ENCODE measurements at places on chromosomes 5 and 9. TPM values are rescaled to one million over a fixed set of nuclear protein-coding genes. Genes with fewer than 3 reads are reported as not detected.

DNA sequence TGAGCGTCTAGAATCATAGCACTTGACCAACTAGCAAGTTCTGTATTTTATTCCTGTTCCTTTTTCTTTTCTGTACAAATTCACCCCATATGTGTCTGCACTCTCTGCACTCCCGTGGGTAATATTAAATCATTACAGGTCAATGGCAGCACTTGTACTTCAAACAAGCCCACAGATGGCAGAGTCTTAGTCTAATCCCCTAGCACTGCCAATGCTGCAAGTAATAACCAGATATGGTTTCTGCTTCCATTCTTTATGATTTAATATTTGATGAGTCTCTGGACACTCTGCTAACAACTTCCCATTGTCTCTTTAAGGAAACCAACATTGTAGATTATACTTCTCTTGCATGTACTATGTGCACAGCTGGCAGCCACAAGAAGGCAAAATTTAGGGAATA, 343.8 kb upstream of the CHD1 start:
- DNase-seq: no peak

- peak; percentile 3 for DNase-seq
Observed at GRCh38 chr9:117247266-117247665, 167.6 kb downstream of the ASTN2 start.

Gene LHX3
- total RNA-seq: not detected

DNA sequence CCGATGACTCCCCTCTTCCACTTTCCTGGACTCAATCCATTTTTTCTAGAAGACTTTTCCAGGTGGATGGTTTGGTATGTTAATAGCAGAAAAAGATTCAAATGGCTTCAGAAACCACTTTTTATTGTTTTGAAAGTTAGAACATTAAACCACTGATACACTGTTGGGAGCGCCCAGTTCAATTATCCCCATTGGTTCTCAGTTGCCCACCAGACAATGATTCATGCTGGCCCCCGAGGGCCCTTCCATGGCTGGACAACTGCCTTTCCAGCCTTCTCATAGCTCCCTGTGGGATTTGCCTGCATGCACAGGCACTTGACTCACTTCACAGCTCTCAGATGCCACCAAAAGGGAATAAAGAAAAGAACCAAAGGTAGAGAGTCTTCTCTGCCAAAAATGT, 21.3 kb upstream of the ANKRD34B start:
- no peak for DNase-seq

GRCh38 chr5:59001154-59001553, 418.3 kb downstream of the RAB3C start:
- no peak for DNase-seq

- no peak for DNase-seq
Observed at GRCh38 chr9:69036799-69037198, 1.2 kb downstream of the FXN start.

Gene WDR31
- 1.7 TPM for total RNA-seq

DNA sequence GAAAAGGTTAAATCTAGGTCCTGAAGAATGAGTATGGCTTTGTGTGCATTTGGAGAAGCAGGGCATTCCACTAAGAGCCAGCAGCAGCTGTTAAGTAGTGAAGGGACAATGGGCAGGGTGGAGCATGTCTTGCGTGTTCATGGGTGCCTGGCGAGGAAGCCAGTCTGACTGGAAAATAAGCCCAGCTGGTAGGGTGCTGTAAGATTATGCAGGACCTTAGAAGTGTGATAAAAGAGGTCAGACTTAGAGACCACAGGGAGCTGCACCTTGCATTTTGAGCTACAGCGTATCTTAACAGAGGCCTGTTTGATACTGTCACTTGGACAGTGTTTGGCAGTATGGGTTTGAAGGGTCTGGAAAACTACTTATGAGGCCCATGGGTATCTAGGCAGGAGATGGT, 131.7 kb upstream of the ELL2 start:
- no peak for DNase-seq

GRCh38 chr5:164578911-164579310, 1073.5 kb downstream of the MAT2B start:
- no peak for DNase-seq

DNA sequence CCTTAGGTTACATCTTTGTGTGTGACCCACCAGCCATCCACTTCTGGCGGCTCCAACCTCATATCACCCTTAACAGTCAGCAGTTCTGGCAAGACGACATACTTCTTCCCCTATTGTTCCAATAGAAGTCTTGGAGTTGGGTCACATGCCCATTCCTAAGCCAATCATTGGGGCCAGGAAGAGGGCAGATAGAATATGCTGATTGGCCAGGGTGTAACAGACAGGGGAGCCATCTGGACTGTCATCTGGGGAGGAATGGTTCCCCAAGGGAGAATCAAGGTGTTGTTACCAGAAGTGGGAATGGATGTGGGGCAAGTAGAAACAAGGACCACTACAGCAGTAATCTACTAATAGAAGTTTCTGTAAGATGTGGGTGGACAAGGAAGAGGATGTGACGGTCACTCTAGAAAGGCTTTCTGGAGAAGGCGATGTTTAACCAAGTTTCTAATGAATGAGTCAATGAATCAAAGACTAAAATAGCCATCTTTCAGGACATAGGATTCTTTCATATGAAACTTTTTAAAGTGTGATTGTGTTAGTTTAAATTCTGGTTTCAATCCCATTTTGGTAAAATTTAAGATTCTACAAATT, 200.4 kb downstream of the ARHGAP26 start:
- DNase-seq: no peak

- DNase-seq: no peak
Observed at GRCh38 chr9:101333490-101333889, 51.3 kb downstream of the BAAT start.

DNA sequence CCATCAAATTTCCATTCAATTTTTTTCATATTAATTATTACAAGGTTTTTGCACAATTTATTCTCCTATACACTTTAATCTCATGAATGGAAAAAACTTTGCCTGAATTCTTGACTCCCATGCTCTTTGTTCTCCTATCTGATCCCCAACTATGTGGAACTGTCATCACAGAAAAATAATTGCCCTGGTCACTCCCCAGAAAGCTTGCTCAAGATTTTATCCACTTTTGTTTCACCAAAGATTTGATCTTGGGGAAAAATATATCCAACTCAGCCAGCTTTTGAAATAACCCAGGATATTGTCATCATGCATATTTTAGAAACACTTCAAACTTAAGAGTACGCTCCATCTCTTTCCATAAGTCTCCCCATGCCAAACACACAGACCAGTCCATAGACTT, 77.7 kb upstream of the PPP2R2B start:
- DNase-seq: no peak

DNA sequence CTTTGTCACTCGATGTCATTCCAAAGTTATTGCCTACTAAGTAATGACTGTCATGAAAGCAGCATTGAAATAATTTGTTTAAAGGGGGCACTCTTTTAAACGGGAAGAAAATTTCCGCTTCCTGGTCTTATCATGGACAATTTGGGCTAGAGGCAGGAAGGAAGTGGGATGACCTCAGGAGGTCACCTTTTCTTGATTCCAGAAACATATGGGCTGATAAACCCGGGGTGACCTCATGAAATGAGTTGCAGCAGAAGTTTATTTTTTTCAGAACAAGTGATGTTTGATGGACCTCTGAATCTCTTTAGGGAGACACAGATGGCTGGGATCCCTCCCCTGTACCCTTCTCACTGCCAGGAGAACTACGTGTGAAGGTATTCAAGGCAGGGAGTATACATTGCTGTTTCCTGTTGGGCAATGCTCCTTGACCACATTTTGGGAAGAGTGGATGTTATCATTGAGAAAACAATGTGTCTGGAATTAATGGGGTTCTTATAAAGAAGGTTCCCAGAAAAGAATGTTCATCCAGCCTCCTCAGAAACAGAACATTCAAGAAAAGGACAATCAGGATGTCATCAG, 11.3 kb downstream of the TLR4 start:
- DNase-seq: no peak

Gene NIPSNAP3A
- 110 TPM for total RNA-seq

- no peak for DNase-seq
Observed at GRCh38 chr9:124809211-124809610, 32.3 kb downstream of the OLFML2A start.

Gene PCDHB4
- total RNA-seq: 4.7 TPM

GRCh38 chr5:169710675-169711074, 73.6 kb downstream of the DOCK2 start:
- no peak for DNase-seq

Gene IQGAP2
- total RNA-seq: 20.7 TPM

DNA sequence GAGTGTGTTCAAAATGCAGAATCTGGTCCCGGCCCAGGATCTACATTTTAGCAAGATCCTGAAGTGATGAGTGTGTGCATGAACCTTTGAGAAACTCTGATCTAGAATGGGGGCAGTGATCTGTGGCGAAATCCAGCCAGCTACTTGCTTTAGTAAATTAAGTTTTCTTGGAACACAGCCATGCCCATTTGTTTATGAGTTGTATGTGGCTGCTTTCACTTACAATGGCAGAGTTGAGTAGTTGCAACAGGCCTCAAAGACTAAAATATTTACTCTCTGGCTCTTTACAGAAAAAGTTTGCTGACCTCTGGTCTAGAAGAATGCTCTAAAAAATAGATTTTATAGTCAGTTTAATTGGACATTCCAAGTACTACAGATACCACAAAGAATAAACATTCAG, 588.3 kb downstream of the BNC2 start:
- no peak for DNase-seq

Gene TOPORS
- 49.9 TPM for total RNA-seq

GRCh38 chr9:104319685-104320084, 184.4 kb upstream of the OR13F1 start:
- no peak for DNase-seq

DNA sequence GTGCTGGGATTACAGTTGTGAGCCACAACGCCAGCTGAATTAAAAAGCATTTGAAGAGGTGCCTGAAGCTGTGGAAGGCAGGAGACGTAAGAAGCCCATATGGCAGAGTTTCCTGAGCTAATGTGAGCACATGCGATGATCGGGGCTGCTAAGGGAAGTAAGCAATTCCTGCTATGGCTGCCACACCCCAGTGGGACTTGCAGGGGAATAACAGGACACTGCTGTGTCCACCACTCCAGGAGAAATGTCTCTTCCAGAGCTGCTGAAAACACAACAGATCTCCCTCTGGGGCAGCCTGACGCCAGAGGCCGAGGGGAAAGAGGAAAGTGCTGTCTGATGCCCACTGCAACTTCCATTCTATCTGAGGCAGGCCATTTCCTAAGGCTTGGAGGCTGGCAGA, 46.2 kb upstream of the ANKRD55 start:
- no peak for DNase-seq

DNA sequence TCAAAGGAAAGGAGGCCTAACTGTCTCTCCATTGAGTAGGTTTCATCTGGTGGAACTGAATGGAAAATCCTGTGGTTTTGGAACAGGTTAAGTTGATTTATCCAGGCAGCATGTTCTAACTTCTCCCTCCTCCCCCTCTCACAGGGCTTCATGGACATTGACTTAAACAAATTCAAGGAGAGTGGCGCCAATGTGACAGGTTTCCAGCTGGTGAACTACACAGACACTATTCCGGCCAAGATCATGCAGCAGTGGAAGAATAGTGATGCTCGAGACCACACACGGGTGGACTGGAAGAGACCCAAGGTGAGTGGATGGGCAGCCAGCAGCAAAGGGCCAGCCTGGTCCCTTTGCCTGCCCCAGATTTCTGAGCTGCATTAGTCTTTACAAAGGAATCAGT, 183.9 kb downstream of the GRIA1 start:
- no peak for DNase-seq

- DNase-seq: no peak
Observed at GRCh38 chr5:61623401-61624069, 291.5 kb downstream of the ZSWIM6 start.

DNA sequence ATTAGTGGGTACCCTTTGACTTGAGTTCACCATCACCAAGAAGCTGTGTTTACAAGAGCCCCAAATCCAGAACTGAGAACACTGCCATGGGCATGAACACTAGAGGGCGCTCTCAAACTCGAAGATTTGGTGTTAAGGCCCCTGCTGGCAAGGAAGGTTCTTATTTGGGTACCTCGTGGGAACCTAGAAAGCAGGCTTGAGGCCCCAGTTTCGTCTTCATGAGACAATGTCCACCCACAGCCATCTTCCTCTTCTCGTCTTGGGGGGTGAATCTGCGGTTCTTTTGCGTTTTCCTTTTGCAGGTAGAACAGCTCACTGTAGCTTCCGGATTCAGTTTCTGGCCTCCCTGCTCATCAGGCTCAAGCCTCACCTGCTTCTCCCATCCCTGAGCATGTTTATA, 184.0 kb downstream of the SEMA5A start:
- DNase-seq: no peak

Gene DND1
- 0.31 TPM for total RNA-seq

GRCh38 chr9:72257814-72258213, 107.2 kb downstream of the ZFAND5 start:
- no peak for DNase-seq

All from occipital lobe (tissue), 3 donors.